ENCODE measurements at places on chromosomes 4 and X. TPM values are rescaled to one million over a fixed set of nuclear protein-coding genes. Genes with fewer than 3 reads are reported as not detected.
A peak's percentile ranks its signal among the peaks of the same experiment; 100 is the strongest.

GRCh38 chr4:85005865-85006377 is 39.4 kb upstream of the WDFY3 start:
- no peak overlapping the region for H3K27ac ChIP-seq
- H3K4me1 ChIP-seq = no peaks in the 10 kb centered on the region
- H3K27me3 ChIP-seq = no peaks in the 10 kb centered on the region

- peaks cover 16% of the 10 kb centered on the region for H3K4me1 ChIP-seq
- H3K36me3 ChIP-seq = no peaks in the 10 kb centered on the region
- no peak for DNase-seq
- no peaks in the 10 kb centered on the region for H3K27me3 ChIP-seq
- H3K4me3 ChIP-seq = no peak overlapping the region
- no peak overlapping the region for H3K27ac ChIP-seq
These were observed 22.4 kb downstream of the SH3TC1 start for GRCh38 chr4:8221476-8221875.

The MAGEA12 gene
- not detected for total RNA-seq

GRCh38 chr4:85058551-85058950 is 92.1 kb upstream of the WDFY3 start:
- no peak overlapping the region for H3K4me3 ChIP-seq
- DNase-seq = no peak
- H3K27me3 ChIP-seq = peaks cover 4% of the 10 kb centered on the region
- H3K27ac ChIP-seq = no peak overlapping the region
- no peaks in the 10 kb centered on the region for H3K4me1 ChIP-seq

The SLC7A11 gene
- 8.2 TPM for total RNA-seq

DNA sequence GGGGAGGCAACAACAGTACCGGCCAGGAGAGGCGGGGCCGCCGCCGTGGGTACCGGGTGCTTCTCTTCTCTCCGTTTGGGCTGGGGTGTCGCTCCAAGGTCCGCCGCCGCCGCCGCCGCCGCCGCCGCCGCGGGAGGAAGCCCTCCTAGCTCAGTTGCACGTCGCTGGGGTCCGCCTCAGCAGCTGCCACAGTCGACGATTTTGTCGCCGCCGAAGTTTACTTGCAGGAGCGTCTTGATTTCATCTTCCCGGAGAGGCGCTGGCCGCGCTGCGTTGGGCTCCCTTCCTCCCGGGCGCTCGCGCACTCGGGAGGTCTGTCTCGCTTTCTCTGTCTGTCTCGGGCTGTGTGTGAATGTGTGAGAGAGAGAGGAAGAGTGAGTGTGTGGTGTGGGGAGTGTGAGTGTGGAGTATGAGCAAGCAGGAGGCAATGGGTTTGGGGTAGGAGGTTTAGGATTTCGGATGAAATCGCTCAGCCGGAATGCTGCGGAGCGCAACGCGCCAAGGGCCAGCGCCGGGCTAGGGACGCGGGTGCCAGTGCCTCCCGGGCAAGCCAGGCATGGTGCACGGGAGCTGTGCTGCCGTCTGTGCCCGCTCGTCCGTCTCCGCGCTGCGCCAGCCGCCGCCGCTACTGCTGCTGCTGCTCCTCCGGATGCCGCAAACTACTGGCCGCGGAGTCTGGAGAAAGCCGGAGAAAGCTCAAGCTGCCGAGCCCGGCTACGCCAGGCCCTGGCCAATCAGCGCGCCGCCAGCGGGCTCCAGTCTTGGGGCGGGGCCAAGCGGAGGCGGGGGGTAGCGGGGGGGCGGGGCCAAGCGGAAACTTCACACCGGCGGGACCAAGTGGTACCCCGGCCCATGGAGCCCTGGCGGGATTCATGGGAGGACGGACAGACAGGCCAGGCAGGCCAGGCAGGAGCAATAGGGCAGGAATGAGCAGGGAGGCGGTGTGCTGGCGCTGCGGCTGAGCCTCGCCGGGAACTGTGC is at the start of gene PCDH19:
Gene PCDH19, minus strand, starts transcription at position 664 of the 981 bp plus-strand sequence. CDS start 1,676 bp downstream, outside the sequence.
- peaks cover 73% of the 10 kb centered on the region for H3K27me3 ChIP-seq
- peaks cover 18% of the 10 kb centered on the region for H3K36me3 ChIP-seq
- DNase-seq = peak; percentile 69

Measured in progenitor cell of endocrine pancreas (in vitro differentiated cells).